ENCODE measurements at places on chromosomes 1 and 21.

DNA sequence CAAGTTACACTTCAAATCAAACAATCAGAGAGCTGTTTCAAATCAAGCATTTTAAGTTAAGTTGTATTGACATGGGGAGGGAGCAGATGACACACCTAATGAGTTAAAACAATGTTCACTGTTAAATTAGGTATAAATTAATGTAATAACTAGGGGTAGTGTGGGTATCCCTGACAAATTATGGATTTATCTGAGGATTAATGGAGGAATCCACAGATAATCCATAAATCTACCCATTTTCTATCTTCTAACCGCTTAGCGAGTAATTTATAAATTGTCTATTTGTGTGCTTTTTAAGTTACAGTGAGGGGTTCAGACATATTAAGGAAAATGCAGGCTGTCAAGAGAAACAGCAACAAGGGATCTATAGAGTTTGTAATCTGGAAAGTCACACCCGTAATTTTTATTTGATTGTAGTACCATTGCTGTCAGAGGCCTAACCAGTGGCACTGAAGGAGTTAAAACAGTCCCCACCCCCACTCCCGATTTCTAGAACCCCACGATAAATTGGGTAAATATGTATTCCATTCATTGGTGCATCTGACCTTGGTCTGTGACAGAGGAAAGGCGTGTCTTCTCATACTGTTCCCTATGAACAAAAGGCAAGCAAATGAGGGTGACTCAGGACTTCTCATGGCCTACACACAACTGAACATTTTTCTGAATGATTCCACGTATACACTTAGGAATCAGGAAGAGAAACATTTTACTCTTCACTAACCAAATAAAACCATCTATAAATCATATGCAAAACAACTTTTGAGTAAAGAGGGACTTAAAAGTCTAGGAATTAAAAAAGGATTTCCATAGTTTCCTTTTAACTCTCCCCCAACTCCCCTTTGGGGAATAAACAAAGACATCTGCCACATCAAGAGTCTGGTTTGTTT lies 7.4 kb downstream of the IRF2BP2 start:
- DNase-seq: peak; percentile 96

DNA sequence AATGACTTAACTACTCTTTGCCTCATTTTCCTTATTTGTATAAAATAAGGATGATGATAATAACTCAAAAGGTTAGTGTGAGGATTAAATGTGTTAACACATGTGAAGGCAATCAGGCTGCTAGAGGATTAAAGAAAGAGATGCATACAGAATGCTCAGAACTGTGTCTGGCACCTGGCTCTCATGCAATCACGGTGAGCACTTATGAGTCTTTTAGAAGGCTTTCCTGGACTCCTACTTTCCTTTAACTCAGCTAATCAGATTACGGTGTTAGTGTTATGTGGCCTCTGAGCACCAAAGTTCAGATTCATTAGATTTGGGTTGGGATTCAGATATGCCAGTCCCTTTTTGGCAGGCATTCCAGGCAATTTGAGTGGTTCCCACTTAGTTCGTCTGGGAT lies 311.6 kb upstream of the USP24 start:
- no peak for DNase-seq

DNA sequence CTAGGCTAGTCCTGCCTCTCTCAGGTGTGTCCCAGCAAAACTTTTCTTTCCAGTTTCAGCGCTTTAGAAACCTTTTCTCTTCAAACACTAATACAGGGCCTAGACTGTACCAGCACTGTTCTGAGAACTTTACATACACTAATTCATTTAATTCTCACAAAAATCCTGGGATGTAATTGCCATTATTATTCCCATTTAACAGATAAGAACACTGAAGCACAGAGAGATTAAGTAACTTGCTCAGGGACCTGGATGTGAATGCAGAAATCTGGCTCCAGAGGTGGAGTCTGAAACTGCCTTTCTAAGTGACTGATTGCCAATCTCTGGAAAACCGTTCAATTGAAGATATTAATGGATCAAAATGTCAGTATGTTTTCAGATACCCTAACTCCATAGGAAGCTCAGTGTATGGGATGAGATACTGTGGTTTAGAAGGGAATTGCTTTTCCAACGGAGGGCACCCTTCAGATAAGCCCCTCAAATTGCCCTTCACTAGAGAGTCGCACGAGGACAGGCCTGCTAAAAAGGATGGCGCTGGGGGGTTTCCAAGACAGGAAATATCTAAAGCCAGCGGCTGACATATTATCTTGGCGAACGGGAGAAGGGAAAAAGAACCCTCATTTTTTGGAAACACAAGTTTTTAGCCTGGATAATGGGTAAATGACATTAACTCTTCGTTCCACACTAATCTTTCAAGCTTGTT lies 698 bp upstream of the UCK2 start:
- no peak for DNase-seq

DNA sequence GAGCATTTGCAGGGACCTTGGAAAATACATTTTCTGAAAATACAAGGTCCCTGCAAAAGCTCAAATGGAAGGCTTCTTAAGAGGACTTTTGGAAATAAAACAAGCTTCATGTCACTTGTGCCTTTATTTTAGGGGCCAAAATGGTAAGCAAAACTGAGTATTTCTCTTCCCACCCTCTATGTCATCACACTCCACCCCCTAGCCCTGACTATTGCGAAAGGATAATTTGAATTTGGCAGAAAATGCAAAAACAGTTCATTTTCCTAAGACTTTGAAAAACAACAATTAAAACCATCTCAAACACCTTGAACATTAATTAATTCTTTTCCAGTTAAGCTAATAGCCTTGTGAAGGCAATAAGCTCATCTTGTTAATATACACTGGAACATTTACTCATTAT lies 201.7 kb downstream of the TM2D1 start:
- DNase-seq: no peak

- DNase-seq: no peak
These were observed 524 bp downstream of the COPA start for GRCh38 chr1:160342526-160342925.

DNA sequence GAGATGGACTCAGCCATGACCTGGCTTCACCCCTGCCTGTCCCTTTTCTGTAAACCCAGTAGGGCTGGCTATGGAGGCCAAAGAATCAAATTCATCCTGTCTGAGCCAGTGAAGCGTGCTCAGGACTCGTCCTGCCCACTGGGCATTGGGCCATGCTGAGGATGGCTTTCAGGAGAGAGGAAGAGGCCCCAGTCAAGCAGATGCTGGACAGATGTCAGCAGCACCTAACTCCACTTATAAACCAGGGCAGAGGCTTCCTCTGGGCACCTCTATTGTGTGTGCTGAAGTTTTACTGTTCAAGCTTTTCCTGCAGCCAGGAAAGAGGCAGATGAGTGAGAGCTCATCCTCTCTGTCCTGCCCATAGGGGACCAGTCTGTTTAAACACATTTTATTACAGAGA lies 97.4 kb upstream of the GCLM start:
- DNase-seq: no peak

DNA sequence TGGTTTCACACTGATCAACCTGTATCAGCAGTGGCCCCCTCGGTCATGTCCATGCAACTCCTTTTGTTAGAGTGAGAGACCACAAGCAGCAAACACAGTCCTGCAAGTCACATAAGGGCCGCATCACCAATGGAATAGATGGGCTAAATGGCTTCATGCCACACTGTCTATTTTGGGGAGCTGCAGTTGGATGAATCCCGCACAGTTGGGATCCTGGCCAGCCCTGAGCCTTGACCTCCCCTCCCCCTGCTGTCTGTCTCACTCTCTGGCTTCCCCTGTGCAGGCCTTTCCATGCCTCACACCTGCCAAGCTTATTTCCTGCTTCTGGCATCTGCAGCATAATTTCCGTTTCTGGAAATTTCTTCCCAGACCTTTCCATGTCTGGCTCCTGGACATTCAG lies 57.0 kb downstream of the CNIH3 start:
- no peak for DNase-seq

DNA sequence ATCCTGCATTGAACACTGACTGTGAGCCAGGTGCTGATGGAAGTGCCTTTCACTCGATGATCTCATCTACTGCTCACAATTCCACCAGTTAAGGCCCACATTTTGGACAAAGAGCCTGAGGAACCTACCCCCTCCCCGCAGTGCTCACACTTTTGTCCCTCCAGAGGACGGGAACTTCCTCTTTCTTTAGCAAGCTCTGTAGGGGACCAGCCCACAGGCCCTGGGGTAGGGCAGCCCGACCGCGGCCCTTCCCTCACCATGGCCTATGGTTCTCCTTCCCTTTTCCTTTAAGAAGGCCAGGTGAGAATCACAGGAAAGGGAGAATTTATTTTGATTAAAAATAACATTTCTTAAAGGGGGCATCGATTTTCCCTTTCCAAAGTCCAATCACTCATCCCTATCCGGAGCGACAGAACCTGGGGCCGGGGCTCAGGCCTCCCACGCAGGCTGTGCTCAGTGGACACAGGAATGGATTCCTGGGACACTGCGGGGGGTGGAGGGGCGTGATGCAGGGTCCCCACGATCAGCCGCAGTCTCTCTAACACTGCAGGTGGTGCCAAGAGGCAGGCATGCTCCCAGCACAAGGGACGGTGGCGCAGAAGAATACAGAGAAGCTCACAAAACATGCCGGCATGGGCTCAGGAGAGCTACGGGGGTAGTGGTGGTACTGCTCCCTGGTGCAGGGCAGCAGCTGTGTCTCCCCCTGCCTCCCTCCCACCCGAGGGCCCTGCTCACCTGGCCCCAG lies 8.9 kb upstream of the KCNE1 start:
- no peak for DNase-seq

DNA sequence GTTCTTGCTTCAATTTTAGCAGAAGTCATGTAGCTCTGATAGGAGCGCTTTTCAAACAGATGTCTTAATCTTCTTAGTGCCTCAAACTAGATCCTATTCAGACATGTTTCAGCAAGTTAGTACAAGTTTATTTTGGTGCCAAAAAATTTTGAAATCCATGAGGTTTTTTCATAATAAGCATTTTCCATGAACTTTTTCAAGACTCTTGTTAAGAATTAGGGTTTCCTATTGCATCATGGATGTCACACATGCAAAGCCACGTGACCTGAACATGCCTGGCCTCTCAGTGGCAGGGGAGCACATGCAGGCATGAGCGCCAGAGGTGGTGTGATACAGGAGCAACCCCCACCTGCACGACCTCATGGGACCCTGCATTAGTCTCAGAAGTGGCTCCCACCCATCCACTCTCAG lies 67.6 kb downstream of the POFUT2 start:
- peak; percentile 29 for DNase-seq

DNA sequence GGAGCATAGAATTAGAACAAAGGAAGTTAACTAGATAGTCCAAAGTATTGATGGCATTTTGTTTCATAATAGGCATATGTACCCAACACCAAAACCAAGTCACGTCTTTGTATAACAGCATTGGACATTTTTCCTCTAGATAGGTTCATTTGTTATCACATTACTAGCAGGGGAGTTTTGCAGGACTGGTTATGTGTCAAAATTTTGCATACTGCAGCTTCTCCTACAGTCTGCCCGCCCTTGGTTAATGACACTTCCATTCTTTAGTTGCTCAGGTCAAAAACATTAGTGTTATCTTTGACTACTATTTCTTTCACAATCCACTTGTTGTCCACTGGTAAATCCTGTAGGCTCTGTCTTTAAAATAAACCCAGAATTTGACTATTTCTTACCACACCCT lies 8.9 kb downstream of the CAPZA1 start:
- DNase-seq: no peak

- no peak for DNase-seq
These were observed 865 bp upstream of the PTPN22 start for GRCh38 chr1:113872219-113872935.

DNA sequence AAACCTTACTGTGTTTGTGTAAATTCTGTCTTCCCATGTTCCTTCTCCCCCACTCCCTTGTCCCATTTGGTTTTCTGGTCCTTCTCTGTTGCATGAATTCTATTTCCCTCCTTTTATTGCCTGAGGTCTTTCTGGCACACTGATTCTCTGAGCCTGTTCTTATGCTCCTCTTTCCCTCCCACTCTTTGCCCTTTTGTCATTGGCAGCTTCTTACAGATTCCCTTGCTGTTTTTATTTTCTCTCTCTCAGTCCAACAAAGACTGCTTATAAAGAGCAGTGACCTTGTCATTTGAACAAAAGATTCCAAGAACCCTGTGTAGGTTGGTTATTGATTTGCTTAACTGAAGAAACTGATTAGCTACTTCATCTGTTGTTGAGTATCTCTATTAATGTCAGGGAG lies 49.7 kb downstream of the GPR52 start:
- no peak for DNase-seq

DNA sequence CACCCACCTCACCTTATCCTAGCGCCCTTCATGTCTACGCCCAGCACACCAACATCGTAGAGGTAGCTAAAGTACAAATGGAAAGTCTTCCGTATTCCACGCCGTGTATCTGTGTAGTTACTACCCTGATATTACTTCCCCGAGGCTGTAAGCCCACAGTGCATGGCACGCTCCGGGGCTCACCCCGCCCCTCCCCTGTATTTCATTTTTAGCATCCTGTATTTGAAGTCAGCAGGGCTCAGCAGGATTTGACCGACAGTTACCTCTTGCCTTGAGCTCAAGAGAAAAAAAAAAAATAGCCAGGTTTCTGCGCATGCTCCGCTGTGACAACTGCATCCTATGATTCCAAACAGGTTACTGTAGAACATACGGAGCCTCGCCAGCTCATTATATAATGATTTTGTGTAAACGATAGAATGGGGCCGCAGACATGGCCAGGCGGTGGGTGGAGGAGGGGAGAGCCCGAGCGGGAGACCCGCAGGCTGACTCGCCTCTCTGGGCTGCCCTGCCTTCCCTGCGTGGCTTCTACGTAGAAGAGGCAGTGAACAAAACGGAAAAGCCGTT lies 1.3 kb downstream of the ABCG1 start:
- DNase-seq: peak; percentile 68

GRCh38 chr1:235073968-235074522 lies 54.6 kb downstream of the TOMM20 start:
- no peak for DNase-seq

- DNase-seq: no peak
These were observed 50.5 kb upstream of the IL12RB2 start for GRCh38 chr1:67257173-67257535.

DNA sequence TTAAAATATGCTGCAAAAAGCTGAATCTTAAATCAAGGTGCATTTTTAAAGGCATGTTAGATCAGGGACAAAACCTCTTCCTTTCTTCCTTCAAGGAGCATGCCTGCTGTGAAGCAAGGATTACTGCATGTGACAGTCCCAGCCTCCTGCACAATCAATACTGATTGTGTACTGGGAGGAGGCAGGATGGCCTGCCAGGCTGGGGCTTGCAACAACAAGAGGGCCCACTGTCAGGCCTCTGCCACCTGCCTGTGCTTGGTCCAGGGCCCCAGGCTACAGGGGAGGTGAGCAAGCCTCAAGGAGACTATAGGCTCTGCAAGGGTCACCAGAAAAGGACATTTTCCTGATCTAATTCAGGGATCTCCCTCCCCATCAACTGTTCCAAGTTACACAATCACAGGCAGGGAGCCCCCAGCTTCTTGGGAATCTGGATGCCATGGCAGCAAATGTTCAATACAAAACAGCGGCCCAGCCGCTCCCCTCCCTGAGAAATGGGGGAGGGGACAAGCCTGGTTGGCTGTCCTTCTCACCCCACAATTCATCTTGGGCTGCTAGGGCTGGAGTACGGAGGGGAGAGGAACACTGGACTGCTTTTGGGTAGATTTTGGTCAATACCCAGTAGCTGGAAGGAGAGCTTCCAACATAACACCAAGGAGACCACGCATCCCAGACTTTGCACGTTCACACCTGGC lies 76.7 kb downstream of the SSBP3 start:
- DNase-seq: no peak
